Activated CD4-positive, alpha-beta memory T cell treated with anti-CD3 and anti-CD28 coated beads for 36 hours (primary cell): ENCODE measurements at places on chromosomes 5 and 9. TPM values are rescaled to one million over a fixed set of nuclear protein-coding genes. Genes with fewer than 3 reads are reported as not detected.

CD180 gene
- total RNA-seq = 0.07 TPM

ARHGEF37 gene
- 0.69 TPM for total RNA-seq

CAVIN4 gene
- total RNA-seq = 0.07 TPM

FAM78A gene
- 36.2 TPM for total RNA-seq

NXNL2 gene
- total RNA-seq = not detected

RPS14 gene
- 3,882 TPM for total RNA-seq
